ENCODE measurements at places on chromosomes 16 and 17.

- no peak for DNase-seq
These were observed 441 bp downstream of the VASN start for GRCh38 chr16:4372001-4372577.

DNA sequence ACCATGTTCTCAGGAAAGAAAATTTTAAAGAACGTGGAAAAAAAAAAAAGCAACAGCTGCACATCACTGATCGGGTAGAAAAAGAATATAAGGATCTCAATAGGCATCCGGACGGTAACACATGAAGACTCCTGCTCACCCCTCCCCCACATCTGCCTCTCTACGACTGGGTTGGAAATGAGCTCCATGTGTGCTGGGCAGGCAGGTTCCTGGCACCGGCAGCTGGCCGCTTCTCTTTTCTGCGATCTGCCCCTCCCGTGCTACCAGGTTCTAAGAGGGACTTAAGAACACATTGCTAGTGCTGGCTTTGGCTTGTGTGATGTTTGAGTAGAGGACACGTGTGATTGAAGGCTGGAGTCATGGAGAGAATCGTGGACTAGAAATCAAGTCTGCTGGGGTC is 115.5 kb downstream of the AATF start:
- no peak for DNase-seq

DNA sequence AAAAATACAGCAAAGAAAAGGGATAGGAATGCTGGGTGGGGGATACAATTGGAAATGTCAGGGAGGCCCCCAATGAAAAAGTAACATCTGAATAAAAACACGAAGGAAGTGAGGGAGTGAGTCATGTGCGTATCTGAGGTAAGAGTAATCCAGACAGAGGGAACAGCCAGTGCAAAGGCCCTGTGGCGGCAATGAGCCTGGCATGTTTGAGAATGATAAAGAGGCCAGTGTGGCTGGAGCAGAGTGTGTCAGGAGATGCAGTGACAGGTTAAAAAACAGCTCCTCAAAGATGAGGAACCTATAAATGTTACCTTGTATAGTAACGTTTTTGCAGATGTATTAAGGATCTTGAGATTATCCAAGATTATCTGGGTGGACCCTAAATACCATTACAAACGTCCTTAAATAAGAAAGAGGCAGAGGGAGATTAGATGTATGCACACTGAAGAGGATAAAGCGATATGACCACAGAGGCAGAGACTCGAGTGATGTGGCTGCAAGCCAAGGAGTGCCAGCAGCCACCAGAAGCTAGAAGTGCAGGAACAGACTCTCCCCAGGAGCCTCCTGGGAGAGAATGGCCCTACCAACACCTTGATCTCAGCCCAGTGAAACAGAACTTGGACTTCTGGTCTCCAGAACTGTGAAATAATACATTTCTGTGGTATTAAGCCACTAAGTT is 17.8 kb upstream of the SLC35B1 start:
- DNase-seq: no peak

GRCh38 chr17:58153046-58153445 is 4.9 kb downstream of the OR4D1 start:
- no peak for DNase-seq
